ENCODE measurements at places on chromosomes 7 and 10.

- no peak for DNase-seq
Measured at GRCh38 chr10:93095225-93095624, 21.5 kb downstream of the CYP26A1 start.

DNA sequence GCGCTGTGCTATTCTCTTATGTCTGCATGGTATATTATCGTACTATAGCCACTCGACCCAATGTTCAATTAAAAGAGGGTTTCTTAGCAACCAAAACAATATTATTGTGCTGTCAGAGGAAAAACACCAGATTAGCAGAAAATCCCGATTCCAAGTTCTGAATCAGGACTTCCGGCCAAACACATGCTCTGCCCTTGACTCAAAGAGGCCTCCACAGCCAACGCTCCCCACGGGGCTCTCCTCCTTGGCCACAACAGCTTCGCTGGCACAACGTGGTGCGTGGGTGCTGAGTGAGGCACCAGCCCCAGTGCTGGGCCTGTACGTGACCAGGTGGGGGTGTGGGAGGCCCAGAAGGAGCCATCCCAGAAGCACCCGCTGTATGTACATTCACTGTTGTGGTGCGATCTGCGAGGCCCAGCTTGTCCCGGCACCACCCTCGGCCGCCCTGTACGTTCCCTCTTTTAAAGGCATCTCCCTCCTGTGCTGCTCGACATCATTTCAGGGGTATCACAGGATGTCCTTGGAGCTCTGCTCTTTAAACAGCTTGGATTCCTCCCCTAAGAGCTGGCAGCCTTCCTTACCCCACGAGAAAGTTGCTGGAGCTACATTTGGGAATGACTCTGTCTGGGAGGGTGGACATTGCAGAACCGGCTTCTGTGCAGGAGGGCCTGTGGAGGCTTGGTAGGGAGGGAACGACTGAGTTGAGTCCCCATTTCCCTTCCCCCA is 736.2 kb downstream of the PARD3 start:
- no peak for DNase-seq

GRCh38 chr10:102413806-102414561 is 4.6 kb downstream of the PSD start:
- no peak for DNase-seq

GRCh38 chr10:7027913-7028808 is 382.7 kb downstream of the SFMBT2 start:
- peak; percentile 61 for DNase-seq

DNA sequence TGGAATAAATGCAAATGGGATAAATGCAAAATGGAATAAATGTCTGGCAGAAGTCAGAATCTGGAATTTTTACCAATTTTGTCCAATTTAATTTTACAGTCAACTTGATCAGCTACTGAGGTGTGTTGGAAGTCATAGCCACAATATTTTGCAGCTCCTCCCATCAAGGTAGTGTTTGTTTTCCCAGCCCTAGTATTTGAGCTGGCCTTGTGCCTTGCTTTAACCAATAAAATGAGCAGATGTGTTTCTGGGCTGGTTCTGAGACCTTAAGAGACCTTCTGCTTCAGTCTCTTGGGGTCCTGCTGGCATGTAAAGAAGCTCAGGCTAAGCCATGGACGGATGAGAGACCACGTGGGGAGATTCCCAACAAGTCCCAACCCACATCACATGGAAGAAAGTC is 42.7 kb upstream of the RSBN1L start:
- DNase-seq = no peak

DNA sequence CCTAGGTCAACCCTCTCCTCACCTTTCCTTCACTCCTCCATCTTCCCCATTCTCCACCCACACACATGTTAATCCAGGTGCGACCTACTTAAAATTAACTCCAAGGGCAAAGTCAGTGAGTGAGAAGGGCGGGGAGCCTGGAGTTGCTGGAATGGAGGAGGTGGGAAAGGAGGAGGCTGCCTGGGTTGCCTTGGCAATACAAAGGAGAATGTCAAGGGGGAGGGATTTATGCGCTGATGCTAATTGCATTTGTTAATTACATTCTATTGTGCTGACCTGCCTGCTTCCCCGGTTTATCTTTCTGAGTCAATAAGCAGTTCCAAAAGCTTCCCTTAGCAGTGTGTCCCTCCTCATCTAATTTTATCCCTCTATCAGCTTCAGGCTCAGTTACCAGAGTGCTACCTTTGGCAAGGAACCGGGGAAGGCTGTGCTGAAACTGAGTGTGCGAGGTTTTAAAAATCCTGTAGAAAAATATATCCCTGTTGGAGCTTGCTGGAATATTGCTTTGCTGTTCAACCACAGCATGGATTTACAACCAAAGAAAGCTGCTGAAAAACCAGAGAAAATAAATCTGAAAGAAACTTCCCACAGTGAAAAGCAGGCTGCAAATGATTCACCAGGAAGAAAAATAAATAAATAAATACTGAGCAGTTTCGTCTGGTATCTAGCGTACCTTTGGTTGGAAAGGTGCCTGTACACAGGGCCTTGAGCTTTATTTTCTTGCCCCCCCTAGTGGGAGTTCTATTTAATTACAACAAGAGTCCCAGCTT is 113.2 kb upstream of the DGKB start:
- peak; percentile 18 for DNase-seq

- DNase-seq = no peak
Measured at GRCh38 chr10:71850021-71850742, 869 bp downstream of the PSAP start.

DNA sequence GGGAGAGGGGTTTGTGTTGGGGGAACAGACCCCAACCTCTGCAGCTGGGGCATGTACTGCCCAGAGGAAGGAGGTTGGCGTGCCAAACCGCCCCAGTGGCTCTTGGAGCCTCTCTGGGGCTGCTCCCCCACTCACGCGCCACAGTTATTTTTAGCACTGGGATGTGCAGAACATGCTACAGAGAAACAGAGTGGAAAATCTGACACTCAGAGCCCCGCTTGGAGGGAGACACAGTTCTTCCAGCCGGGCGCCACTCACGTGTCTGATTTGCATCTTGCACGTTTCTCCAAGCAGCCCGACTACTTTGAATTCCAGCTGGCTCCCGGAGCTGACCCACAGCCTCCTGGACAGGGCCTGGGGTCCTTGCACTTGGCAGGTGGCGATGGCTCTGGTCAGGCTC is 182.0 kb downstream of the RPS24 start:
- DNase-seq = no peak

DNA sequence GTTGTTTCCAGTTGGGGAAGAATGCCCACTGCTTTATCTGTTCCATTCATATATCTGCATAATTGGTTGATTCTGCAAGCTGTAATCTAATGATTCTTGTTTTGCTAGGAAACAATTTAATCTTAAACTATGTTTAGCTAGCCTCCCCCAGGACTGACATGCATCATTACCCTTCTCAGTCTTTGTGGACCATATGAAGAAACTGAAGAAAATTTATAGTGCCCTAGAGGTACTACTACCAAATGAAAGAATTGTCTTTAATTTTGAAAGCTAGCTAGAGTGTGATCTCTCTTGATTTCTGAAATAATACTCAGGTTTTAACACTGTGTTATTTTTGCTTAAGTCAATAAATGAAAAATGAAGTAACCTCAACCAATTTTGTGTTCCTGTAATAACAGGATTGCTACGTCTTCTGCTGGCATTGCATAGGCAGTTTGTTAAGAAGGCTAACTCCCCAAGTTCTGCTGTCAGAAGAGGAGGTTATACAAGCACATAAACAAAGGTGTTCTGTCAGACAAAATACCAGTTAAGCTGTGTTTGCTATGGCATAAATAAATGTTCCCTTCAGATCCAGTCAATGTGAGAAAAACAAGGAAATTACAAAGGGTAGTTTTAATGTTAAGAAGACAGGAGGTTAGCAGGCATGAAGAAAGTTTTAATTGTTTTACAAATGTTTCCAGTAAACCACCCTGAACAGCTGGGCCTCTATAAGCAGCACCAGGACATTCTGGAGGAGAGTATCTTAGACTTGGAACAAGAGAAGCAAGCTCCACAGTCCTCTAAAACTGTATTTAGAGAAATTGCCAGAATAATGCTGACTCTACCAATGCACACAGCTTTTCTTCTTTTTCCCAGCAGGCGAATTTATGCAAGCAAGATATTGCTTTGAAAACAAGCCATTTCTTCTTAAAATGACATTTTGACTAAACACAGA is 90.3 kb upstream of the CTTNBP2 start:
- DNase-seq = no peak

- no peak for DNase-seq
Measured at GRCh38 chr7:110839866-110840265, 251.1 kb upstream of the LRRN3 start.

Measured in CD4-positive, alpha-beta T cell treated with Interleukin-4 for 4 hours (primary cell).